Activated naive CD4-positive, alpha-beta T cell treated with anti-CD3 and anti-CD28 coated beads, Interleukin-2, amount 50 U/mL, for 16 hours (primary cell): ENCODE measurements at places on chromosomes 6 and 20.

- no peak for DNase-seq
Observed at GRCh38 chr20:21182832-21183563, 57.1 kb downstream of the KIZ start.

- no peak for DNase-seq
Observed at GRCh38 chr20:59385480-59385879, 85.1 kb downstream of the EDN3 start.

DNA sequence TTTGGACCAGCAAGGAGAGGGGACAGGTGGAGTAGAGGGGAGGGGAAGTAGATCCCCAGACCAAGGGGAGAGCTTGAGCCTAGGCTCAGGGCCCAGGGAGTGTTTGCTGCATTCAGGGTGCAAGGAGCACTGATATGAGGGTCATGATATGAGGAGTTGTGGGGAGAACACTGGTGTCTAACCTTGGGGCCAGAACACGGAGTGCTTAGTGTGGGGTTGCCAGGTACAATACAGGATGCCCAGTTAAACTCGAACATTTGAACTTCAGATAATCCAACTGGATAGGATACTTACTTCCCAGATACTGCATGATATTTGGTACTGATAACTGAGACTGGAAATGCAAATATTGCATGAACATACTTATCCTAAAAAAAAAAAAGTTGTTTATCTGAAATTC lies 2.4 kb downstream of the SLC22A1 start:
- DNase-seq: no peak

GRCh38 chr6:44594481-44594880 lies 207.0 kb downstream of the CDC5L start:
- no peak for DNase-seq

DNA sequence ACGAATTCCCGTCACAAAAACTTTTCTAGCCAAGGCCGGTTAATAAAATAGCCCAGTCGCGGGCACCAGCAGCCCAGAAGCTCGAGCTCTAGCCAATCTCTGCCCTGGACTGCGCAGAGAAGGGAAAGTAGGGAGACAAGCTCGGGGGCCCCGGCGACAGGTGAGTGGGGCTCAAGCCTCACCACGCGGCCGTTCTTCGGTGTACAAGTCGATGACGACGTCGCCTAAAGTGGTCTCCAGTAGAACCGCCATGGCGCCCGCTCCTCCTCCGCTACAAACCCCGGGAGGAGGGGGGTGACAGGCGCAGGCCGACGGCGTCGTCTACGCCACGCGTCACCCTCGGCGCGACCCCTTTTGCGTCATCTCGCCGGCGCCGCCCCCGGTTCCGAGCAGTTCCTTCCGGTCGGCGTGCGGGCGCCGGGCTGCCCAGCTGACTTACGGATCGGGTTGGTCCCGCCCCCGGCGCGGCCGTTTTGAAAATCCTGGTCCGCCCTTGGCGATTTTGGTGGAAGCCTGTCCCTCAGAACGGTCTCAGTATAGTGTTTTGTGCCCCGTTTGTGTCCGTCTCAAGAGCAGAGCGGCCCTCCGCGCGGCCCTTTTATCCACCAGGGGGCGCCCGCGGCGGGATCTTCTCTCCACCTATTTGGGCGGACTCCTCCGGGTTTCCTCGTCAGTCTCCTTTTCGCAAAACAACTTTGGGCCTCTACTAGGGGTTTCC lies at the start of gene PPIL4:
Gene PPIL4, minus strand, starts transcription at position 290 of the 718 bp plus-strand sequence. Its CDS starts 38 bp downstream, at position 252.
- peak; percentile 96 for DNase-seq

GRCh38 chr6:71317441-71317840 lies 28.8 kb downstream of the OGFRL1 start:
- DNase-seq: no peak

GRCh38 chr6:92559003-92559402 lies 860.4 kb downstream of the EPHA7 start:
- DNase-seq: no peak

- DNase-seq: no peak
Observed at GRCh38 chr6:21871831-21872230, 278.3 kb downstream of the SOX4 start.

- DNase-seq: no peak
Observed at GRCh38 chr6:18328540-18328939, 58.6 kb upstream of the RNF144B start.

DNA sequence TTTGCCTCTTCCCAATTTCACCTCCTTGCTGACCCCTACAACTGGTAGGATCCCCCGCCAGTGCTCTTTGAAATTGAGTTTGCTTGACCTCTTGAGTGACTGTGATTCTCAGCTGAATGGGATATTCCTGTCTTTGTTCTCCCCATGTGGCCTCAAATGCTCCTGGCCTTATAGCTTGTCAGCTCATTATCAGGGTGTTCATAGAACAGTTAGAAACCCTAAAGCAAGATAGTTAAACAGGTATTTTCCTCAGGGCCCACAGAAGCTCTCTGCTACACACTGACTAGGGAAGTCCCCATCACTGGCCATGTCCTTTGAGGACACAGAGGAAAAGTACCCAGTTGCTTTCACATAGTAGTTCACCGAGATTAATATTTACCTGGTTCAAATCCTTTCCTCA lies 211.5 kb upstream of the DTNBP1 start:
- DNase-seq: no peak

GRCh38 chr20:59364611-59365010 lies 64.2 kb downstream of the EDN3 start:
- no peak for DNase-seq

DNA sequence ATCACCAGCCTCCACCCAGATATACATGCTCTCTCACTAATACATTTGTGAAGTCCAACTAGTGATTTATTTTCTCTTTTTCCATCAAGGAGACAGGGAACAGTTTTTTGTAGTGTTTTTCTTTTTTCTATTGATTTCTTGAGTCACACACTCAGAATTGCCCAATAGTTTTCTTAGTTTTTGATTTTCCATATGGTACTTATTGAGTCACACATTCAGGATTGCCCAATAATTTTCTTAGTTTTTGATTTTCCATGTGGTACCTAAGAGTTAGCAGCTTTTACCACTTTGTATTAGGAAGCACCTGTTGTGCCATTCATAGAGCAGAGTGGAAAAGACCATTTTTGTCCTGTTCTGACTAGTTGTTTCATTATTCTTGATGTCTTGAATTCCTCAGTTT lies 1268.8 kb downstream of the EPHA7 start:
- DNase-seq: no peak

DNA sequence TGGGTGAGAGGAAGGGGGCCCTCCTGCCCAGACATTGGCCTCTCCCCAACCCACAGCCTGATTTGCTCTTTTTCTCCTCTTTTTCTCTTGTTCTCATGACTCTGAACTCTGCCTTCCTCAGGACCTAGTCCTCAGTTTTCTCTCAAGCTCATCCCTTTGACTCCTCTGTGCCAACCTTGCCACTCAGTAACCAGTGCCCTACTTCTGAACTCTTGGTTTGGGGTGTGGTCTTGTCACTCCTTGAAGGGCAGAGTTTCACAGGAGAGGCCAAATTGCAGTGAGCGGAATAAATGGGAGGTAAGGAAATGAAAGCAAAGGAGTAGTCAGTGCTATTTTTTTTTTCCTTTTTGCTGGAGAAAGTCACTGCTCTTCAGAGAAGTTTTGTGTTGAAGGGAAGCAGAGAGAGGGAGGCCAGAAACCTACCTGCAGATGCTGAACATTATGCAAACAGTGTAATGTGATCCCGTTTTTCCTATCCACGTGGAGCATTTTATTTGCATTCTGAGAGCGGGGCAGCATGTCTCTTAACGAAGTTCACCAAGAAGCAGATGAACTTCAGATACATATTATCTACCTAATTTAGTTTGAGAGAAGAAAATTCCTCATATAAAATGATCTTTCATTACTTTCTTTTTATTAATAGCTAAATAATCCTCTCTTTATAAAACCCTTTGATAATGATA lies 26.9 kb downstream of the CFAP61 start:
- DNase-seq: no peak

- no peak for DNase-seq
Observed at GRCh38 chr20:3876000-3876399, 13.2 kb upstream of the PANK2 start.

DNA sequence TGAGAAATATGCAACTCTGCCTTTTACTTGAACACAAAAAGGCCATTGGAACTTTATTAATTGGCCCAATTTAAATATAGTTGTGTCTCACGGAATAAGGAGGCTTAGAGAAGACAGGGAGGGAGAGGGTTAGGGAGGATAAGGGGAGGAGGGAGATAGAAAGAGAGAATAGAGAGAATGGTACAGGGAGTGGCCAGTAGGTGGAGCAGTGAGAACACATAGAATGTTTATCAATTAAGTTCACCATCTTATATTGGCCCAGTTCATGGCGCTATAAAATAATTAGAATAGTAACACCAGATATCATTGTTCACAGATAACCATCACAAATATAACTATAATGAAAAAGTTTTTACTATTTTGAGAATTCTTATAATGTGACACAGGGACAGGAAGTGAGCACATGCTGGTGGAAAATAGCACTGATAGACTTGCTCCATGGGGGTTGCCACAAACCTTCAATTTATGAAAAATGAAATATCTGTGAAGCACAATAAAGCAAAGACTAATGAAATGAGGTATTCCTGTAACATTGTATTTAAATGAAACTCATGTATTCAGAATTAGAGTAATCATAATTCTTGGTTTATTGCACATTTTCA lies 374.1 kb upstream of the MANEA start:
- DNase-seq: no peak

DNA sequence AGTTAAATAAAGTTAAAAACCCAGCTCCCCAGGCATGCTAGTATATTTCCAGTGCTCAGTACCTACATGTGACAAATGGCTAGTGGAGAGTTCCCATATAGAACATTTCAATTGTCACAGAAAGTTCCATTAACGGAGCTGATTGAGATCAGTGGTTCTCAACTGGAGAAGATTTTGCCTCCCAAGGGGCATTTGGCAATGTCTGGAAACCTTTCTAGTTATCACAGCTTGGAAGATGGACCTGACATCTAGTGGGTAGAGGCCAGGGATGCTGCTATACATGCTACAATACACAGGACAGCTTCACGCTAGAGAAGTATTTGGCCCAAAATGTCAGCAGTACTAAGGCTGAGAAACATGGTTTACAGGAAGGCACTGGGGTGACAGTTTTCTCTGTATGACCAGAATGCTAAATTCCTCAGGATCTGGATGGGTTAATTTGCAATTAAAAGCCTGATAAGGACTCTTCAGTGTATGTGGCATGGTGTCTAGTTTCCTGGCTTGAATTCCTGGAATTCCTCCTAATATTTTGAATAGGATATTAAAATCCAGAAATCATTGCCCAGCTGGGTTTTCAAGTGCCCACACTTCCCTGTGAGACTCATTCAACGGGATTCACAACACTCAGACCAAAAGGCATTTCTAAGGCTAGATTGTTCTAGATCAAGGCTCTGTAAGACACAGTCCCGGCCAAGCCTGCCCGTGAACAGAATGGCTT lies 84.7 kb upstream of the SALL4 start:
- no peak for DNase-seq

GRCh38 chr6:6683969-6684833 lies 95.7 kb downstream of the LY86 start:
- no peak for DNase-seq

DNA sequence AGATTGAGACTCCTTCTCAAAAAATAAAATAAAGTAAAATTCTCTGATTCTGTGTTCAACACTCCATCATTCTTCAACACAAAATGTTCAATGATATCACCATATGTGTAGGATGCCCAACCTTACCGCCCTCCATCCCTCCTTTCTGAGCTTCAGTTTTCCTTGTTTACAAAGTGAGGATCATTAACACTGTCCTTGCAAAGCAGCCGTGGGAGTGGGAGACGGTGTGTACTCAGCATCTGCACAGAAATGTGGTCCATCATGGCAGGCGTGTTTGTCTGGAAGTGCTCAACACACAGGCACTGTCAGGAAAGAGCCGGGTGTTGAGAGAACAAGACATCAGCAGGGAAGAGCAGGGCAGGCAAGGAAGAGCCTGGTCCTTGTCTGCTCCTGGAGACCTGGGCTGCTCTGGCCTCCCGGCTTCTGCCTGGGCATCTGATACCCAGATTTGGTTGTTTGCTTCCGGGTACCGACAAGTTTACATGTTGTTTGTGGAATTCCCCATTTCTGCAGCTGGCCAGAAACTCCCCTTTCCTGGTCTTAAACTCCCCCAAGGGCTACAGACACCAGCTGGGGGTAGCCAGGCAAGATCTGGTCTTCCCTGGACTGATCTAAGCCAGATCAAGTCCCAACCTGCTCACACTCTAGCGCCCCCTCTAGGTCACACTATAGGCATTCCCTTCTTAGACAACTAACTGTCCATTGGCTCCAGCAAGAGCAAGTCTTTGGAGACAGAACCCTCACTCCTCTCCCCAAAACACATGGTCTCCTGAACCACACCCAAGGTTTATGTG lies 26.7 kb upstream of the TTPAL start:
- DNase-seq: no peak

DNA sequence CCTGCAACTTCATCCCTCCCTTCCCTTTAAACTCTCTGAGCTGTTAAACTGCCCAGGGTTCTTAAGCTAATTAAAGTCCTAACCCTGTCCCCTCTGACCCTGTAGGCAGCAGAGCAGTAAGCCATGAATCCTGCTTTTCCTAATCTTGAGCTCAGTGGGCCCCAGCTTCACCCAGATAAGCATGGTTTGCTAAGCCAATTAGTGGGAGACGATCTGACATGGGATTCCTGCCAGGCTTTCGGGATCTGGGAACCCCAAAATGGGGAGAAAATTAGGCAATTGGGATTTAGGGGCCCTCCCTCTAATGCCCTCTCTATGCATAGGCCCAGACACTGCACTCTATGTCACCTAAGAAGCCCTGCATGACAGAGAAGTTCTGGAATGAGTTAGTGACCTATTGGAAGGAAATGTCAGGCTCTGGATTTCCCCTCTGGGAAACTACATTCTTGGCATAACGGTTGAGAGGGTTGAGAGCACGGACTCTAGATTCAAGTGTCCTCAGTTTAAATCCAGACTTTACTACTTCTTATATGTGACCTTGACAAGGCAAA lies 4.6 kb downstream of the XKR7 start:
- DNase-seq: no peak

GRCh38 chr20:35302421-35303335 lies 10.5 kb upstream of the FAM83C start:
- DNase-seq: no peak

DNA sequence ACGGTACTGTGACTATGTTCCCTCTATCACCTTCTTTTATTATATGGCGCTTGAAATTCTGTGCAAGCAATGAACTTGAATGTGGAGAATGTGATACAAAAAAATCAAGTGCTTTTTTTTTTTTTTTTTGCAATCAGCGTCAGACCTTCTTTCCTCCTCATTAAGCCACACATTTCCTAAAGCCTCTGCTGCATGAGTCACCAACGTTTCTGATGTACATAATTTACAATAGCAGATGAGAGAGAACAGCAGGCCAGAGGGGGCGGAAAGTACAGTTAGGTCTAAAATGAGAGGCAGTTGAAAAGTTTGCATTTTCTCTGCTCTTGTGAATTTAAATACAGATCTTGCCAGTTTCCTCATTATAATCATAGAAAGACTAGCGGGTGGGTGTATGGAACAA lies 114.6 kb upstream of the RIPOR2 start:
- DNase-seq: peak; percentile 61

- no peak for DNase-seq
Observed at GRCh38 chr20:37365760-37366638, 20.1 kb downstream of the SRC start.
